ENCODE measurements at places on chromosomes 12 and 14.

GRCh38 chr14:67547224-67547780, 14.2 kb downstream of the PLEKHH1 start:
- no peak for DNase-seq

GRCh38 chr14:36054353-36055051, 122.0 kb downstream of the PTCSC3 start:
- no peak for DNase-seq

- no peak for DNase-seq
Measured at GRCh38 chr12:59708064-59708463, 112.2 kb downstream of the SLC16A7 start.

DNA sequence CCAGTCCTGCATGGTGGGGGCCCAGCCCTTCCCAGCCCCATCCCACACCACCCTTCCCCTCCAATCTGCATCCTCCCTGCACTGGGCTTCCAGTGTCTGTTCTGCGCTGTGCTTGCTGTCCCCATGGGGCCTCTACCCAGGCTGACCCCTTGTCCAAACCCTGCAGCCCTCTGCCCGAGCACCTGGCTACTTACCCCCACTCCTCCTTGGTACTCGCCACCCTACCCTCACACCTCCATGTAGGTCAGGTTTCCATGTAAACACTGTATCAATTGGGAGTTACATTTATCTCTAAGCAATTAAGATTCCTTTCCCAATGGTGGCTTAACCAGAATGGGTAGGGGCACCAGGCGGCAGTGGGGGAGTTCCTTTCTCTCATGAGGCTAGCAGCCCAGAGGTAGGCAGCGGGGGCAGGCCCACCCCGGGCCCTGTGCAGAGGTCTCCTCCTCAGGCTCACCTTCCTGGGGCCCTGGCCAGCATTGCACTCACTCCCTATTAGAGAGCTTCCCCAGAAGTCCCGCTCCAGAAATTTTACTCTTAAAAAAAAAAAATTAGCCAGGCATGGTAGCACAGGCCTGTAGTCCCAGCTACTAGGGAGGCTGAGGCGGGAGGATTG, 76.6 kb upstream of the CCND2 start:
- no peak for DNase-seq

DNA sequence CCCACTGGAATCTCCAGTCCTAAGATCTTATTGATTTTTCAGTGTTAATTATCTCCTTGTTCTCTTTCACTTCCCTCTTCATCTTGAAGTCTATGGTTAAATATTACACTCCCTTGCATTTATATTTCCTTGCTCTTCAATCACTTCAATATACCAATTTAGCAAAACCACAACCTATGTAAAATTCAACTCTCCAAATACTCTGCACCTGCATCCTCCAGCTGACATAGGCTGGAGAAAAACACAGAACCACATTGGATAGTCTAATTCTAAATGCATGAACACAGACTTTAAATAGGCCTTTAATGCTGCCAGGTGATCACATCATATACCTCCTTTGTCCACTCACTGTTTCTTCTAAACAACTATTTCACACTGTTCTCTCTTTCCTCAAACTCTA, 253.8 kb upstream of the GARIN6 start:
- no peak for DNase-seq

- DNase-seq, result no peak
Measured at GRCh38 chr12:45183246-45183645, 32.6 kb upstream of the ANO6 start.

DNA sequence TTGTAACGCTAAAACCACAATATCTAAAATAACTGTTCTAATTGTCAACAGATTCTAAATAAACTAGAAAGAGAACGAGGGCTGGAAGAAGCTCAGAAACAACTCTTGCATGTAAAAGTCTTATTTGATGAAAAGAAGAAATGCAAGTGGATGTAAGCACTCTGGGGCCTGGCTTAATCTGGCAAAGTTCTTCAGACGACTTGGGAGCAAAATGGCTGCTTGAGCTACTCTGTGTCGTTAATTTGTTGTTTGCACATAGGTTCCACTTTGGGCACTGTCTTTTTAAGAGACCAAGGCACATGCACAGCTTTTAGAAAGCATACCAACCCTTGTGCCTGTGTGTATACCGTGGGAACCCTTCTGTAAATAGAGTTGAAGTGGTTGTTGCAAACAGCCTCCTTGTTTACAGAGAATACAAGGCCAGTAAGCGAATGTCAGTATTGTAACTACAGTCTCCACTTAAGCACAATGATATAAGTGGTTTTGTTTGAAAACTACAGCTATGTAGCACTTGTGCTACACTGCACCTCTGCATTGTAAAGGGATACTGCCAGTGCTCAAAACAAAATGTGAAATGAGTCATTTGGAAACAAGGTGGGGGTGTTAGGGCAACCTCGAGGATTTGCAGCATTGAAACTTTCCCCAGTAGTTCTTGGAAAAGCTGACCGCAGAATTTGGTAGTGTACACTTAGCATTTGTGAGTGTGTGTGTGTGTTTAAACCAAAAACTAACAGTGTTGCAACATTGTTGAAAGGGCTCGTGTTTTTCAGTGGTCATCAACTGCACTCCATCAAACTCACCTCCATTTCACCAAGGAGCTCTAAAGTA, 154.3 kb downstream of the CEP83 start:
- DNase-seq, result no peak

DNA sequence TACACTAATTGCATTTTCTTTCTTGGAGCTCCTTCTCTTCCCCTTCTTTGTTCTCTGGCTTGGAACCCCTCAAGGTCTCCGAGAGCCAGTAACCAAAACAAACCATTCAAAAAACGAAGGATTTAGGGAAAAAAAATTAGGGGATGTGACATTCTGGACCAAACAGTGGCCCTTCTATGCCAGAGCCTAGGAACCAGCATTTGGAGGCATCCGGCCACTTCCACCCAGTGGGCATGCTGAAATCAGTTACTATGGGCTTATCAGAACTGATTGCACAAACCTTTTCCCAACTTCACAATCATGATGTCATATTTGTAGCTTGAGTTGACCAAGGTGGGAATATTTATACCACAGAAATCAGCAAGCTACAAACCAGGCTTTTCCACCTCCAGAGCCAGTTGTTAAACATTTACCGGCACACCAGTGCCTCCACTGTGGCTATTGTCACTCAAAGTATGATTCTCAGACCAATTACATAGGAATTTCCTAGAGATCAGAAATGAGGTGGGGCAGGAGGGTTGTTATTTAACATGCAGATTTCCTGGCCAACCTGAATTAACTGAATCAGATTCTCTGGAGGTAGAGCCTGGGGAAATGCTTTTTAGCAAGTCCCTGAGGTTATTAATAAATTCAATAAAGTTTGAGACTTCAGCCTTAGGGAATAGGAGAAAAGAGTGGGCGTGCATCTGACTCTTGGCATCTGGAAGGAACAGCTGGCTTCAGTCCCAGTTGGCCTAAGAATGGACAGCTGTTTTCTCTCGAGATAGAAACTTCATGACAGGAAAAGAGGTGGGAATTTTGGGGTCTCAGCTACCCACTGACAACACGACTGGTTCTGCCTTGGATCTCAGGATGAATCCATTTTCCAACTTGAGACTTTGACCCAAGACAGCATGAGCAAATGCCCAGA, 273.9 kb downstream of the ZFP36L1 start:
- no peak for DNase-seq

- no peak for DNase-seq
Measured at GRCh38 chr14:99756796-99757195, 36.4 kb upstream of the EML1 start.

DNA sequence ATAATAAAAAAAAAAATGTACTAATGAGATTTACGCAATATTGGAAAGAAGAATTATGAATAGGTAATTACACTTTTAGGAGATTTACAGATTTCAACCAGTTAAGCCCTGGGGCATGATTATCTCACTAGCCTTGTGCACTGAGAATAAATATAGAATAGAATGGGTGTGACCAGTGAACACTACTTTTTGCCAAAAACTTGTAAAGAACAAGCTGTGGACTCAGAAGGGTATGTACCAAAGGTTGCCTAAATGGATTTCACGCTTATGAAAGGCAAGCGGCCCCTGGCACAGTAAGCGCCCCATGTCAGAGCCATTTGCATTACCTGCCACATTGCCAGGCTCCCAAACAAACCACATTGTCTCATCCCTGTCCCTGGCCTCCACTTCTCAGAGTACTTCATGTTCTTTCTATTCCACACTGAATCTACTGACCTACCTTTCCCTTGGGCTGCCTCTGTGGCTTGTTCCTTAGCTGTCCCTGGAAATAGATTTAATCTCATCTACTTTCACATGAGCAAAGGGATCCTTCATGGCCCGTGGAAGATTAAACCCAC, 170.6 kb upstream of the DIO2 start:
- DNase-seq, result no peak

Measured in left lung (tissue), 14 donors.